ENCODE measurements at places on chromosomes 13 and 19.

DNA sequence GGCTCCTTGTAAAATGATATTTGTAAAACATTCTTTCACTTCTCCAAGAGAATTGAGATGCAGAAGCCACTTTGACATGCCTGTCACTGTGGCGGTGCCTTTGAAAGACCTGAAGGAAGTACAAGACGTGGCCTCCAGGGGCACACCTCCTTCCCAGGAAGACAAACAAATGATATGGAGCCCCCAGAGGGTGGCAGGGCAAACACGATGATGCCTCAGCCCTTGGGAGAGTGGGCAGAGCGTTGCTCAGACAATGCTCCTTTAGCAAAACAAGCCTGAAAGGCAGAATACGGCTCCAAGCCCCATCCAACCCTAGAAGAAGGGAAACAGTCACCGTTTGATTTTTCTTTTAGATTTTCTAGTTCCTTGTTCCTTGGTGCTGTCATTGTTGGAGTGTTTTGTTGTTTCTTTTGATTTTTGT lies 9.2 kb upstream of the ATP12A start:
- DNase-seq, result no peak

DNA sequence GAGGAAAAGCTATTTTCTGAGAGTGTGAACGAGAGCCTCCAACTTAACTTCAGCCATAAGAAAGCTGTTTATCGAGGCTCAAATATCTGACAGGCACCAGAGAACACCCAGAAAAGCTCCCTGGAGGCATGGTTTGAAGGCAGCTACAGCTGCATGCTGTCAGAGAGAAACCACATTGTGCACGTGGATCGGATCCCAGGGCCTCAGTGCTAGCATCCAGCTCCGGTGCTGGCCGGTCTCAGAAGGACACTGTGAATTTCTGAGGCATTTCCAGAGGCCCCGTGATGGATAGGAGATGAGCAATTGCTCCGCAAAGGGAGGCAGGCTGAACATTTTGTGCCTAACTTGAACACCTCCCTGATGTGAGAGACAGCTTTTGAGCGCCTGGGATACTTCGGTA lies 315.7 kb downstream of the FGF9 start:
- no peak for DNase-seq

DNA sequence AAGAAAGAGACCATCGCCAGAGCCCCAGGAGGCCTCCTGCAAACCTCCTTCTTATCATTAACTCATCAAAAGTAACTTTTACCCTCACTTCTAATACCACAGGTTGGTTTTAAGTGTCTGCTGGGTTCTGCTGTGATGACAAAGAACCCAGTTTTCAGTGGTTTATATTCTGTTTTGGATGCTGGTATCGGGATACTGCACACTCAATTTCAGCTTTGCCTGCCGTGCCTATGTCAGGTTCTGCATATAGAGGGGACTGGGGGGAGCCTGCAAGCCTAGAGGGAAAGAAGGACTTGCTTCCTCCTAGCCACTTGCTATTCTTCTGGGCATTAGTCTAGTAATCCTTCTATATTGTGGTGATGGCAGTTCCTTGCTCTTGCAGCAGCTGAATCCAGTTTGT lies 242.4 kb downstream of the KCNRG start:
- no peak for DNase-seq

DNA sequence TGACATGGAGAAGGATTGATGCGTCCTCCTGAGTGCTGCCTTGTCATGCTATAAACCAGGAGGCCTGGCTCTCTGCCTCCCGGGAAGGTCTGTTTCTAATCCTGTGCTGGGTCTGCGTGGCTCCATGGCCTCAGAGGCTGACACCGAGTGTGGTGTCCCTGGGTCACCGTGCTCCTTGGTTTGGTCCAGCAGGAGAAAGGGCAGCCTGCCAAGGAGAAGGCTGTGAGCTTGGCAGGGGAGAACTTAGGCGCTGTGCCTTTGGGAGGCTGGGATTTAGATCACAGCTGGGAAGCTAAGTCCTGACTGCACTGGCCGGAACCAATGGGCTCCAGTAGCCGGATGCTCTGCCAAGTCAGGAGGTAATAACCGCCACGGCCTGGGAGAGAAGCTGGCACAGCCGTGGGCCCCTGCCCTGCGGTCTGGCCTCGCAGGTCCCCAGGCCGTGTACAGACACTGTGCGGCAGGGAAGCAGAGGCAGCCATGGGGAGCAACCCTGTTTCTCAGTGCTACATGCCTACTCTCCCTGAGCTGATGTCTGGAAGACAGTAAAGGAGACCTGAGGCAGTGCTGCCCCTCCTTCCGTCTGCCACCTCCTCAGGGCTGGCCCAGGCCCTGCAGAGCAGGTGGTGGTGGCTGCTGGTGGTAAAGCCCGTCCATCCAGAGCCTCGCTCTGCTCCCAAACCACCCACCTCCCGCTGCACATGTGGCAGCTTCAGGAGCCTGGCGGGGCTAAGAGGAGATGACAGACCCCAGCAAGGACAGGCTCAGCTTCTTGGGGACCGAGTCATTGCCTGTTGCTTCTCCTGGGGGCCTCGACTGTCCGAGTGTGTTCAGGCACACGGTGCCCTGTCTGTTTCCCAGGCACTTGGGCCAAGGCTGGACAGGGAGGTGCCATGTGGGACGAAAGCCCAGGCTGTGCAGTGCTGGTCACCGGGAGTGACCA lies 44.9 kb downstream of the C13orf46 start:
- DNase-seq, result peak; percentile 82
